ENCODE measurements at places on chromosomes 12 and 14. TPM values are rescaled to one million over a fixed set of nuclear protein-coding genes. Genes with fewer than 3 reads are reported as not detected.

DNA sequence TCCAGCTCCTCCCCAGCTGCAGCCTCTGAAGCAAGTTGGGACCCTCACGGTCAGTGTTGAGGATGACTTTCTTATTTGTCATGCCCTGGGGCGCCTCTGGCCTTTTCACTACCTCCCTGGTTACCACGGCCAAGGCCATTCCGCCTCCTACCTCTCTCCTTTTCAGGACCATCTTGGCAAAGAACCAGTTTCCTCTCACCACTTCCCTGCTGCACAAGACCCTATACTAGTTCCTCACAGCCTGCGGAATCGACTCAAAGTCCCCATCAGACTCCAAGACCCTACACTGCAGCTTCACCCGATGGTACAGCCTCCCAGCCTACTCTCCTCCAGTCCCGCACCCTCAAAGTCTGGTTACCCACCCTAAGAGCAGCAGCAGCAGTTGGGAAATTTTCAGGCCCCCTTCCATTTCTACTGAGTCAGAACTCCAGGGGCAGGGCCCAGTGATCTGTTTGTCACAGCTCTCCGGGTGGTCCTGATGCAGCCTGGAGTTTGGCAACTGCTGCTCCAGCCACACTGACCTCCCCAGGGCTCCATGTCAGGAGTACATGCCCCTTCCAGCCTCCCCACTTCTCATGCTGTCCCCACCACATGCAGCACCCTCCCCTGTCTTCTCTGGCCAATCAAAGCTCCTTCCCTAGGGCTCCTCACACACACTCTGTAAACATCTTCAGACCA lies 5.4 kb downstream of the VWF start:
- H3K4me1 ChIP-seq: no peaks in the 10 kb centered on the region
- H3K27me3 ChIP-seq: no peaks in the 10 kb centered on the region
- no peak overlapping the region for H3K4me3 ChIP-seq
- no peaks in the 10 kb centered on the region for H3K36me3 ChIP-seq
- no peak overlapping the region for H3K27ac ChIP-seq

DNA sequence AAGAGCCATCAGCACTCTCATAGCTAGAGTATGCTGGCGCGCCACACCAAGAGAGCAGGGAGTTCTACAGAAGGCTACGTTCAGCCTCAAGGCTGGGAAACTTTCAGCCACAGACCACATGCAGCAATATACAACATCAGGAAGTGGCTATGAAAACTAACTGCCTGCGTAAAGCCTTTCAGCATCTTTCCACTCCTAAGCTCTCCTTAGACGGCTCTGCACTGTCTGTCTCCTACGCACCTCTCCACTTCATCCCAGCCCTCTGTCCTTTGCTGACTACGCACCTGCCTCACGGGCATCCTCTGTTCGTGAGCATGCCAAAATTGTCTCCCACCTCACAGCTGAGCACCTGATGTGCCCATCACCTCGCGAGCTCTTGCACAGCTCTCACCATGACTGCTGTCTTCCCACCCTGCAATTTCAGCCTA lies 9.7 kb downstream of the MPHOSPH9 start:
- no peak for DNase-seq
- no peaks in the 10 kb centered on the region for H3K36me3 ChIP-seq
- H3K27me3 ChIP-seq: no peaks in the 10 kb centered on the region
- H3K27ac ChIP-seq: no peak overlapping the region

KRT73 gene
- total RNA-seq: not detected

FLVCR2 gene
- total RNA-seq: 10.8 TPM

TBX3 gene
- 7.2 TPM for total RNA-seq

DNA sequence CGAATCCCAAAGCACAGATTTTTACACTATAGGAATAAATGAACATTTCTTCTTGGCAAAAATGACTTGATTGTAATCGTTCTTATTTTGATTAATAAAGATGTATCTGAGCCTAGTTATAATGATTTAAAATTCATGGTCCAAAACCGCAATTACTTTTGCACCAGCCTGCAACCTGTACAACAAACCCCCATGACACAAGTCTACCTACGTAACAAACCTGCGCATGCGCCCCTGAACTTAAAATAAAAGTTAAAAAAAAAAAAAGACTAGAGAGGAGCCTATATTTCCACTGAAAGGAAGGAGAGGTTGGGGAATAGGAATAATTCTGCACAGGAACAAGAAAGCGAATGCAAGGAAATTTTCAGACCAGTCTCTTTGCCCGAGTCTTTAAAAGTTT lies 145.2 kb downstream of the SCARB1 start:
- no peak overlapping the region for H3K27ac ChIP-seq
- peaks cover 4% of the 10 kb centered on the region for H3K4me1 ChIP-seq
- H3K36me3 ChIP-seq: no peaks in the 10 kb centered on the region
- DNase-seq: no peak
- no peaks in the 10 kb centered on the region for H3K27me3 ChIP-seq

GPRC5A gene
- 246 TPM for total RNA-seq

- H3K27me3 ChIP-seq: no peaks in the 10 kb centered on the region
- no peak overlapping the region for H3K4me3 ChIP-seq
- H3K27ac ChIP-seq: no peak overlapping the region
- no peaks in the 10 kb centered on the region for H3K36me3 ChIP-seq
These were observed 191.4 kb downstream of the KTN1 start for GRCh38 chr14:55771242-55771981.

RPGRIP1 gene
- total RNA-seq: not detected

DNA sequence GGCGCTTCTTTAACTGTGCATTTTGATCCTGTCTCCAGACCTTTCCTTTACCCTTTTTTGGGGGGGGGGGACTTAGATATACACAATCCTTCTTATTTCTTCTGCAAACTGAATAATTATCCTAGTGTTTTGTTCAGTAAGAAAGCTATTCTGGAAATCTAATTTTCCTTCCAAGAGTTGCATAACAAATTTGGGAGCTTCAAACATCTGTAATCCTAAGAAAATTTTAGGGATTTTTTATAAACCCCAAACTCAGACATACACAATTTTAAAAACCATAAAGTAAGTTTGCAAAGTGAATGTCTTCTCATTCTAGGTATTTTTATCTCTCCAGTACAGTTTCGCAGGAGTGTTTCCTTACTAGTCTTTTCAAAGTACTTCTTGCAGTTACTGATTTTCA lies 182.7 kb upstream of the E2F7 start:
- H3K27ac ChIP-seq: no peak overlapping the region
- DNase-seq: no peak
- no peaks in the 10 kb centered on the region for H3K4me1 ChIP-seq
- no peaks in the 10 kb centered on the region for H3K36me3 ChIP-seq

RPL10L gene
- total RNA-seq: 2.5 TPM

Data from colonic mucosa (tissue), 4 donors.